Activated CD4-positive, alpha-beta T cell treated with anti-CD3 and anti-CD28 coated beads for 1 hour (primary cell): ENCODE measurements at places on chromosomes 1 and 21.

- DNase-seq = no peak
Measured at GRCh38 chr1:94384485-94385265, 33.5 kb upstream of the ABCD3 start.

DNA sequence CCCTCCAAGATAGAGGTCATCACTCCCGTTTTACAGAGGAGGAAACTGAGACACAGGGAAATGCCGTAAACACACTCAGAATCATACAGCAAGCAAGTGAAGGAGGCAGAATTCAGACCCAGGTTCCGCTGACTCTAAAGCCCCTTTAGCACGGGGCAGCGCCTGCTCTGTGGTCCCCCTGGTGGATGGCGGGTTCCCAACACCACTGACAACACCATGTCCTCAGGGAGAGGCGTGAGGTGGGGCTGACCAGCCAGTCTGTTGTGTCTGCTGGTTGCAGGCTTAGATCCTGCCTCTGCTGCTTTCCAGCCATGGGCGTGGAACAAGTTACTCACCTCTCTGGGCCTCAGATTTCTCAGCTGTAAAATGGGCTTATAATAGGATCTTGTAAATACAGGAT is 617.3 kb downstream of the MATN1 start:
- no peak for DNase-seq

DNA sequence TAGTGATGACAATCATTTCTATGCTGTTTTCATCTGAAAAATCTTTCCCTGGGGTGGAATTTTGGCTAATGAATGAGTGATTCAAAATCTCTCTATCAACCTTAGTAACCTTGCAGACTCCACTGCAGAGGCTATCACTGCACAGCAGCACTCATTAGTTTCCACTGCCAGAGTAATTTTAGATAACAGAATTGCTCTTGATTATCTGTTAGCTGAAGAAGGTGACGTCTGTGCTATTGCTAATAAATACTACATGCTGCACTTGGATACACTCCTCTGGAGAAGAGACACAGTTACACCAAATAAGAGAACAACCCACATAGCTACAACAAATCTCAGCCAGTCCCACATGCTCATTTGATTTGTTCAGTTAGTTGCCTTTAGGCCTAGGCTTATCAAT is 1348.4 kb downstream of the NCAM2 start:
- no peak for DNase-seq

GRCh38 chr21:34284666-34285065 is 79.1 kb upstream of the KCNE2 start:
- no peak for DNase-seq

DNA sequence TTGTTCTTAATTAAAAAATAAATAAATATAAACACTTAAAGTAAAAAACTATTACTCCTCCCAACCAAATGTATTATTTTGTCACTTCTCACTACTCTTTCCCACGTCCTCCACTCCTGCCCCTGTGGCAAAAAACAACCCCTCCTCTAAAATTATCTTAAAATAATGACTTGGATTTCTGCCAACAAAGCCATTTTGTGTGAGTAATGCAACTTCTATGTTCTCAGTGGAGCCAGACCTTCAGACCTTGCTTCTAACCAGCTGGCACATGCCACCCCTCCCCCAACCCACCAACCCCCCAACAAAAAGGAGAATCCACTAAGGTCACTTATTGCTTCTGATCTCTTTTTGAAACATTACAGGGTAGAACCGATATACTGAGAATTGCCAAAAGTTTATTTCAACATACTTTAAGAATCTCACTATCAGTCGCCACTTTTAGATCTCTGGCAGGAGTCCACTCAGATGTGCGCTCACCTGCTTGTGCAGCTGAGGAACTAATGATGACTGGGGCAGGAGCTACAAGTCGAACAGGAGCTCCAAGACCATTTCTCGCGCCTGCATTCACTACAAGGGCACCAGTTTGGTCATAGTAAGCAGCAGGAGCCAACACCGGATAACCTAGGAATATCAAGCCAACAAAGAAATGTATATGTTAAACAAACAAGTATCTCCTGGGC is 58.3 kb upstream of the SDC3 start:
- DNase-seq = no peak
